ENCODE measurements at places on chromosomes 5 and 9.

DNA sequence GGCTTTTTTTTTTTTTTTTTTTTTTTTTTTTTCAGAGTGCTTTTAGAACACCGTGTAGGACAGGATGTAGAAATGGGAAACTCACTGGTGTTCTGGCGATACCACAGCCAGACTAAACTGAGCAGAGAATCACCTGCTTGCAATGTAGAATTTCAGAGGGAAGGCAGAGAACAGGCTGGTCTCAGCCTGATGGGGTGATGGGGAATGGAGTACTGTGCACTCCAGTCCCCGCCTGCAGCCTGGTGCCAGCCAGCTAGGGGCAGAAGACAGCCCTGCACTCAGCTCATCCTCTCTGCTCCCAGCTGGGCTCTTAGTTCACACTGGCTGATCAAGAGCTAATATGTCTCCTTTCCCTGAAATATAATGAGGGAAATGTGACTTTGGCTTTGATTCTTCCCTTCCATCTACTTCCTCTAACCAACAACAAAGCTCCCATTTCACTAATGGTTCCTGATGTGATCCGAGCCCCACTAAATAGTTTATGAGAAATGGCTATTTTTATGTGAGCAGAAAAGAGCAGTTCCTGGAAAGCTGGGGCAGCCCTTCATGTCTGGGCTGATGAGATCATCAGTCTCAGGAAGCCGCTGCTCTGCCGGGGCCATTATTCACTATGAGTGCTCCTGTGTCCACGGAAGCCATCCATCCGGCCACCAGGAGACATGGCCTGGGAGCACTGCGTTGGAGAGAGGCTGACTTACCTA, 209.7 kb downstream of the GADD45G start:
- no peak for DNase-seq

DNA sequence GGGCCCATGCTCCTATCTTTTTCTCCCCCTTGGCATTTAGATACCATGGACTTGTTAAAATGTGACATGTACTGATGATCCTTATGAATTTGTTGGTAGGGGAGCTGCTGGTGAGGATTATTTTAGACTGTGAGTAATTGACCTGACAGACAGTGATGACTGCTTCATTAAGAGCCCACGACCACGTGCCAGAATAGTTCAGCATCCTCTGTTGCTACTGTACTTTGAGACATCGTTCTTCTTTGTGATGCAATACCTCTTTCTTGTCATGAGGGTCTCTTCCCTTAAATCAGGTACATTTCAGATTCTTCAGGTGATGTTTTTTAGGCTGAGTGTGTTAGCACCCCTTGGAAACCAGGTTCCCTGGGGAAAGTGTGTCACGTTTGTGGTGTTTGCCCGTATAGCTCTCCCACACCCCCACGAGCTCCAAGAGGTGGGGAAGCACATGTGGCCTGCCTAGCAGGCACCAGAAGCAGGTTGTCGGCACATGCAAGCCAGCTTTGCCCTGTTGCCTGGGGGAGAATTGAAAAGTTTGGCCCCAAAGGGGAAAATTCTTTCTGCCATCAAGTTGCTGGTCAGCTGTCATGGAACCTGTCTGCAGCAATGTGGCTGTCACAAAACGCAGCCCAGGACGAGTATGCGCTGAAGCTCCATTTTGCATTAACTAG, 25.1 kb downstream of the QRFP start:
- no peak for DNase-seq

GRCh38 chr5:68232277-68232676, 16.7 kb downstream of the PIK3R1 start:
- no peak for DNase-seq

DNA sequence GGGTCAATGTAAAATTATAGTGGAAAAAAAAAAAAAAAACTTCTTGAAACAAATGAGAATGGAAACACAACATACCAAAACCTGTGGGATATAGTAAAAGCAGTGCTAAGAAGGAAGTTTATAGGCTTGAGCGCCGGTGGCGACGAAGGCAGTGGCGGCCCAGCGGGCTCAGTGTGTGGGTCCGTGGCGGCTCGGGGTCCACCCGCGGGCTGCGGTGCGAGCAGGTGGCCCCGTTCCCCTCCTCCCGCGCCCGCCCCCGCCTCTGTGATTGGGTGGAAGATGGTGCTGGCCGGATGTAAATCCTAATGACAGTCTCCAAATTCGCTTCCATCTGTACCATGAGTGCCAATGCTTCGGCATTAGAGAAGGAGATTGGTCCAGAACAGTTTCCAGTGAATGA, 57.5 kb upstream of the TLX3 start:
- no peak for DNase-seq

DNA sequence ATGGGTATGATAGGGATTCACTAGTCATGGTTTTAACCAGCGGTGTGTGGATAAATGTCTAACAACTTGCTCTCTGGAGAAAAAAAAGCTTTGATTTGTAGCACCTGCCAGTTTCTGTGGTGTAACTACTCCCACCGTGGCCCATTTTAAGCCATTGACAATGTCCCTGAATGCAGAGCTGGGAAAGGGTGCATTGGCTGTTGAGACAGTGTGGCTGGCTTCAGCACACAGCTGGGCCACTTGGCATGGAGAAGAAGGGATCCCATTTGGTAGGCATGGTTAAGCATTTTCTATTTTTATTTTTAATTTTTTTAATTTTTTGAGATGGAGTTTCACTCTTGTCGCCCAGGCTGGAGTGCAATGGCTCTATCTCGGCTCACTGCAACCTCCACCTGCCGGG, 31.5 kb upstream of the SYNPO start:
- no peak for DNase-seq

- DNase-seq, result no peak
Observed at GRCh38 chr9:35566417-35566816, 38.6 kb upstream of the TESK1 start.

DNA sequence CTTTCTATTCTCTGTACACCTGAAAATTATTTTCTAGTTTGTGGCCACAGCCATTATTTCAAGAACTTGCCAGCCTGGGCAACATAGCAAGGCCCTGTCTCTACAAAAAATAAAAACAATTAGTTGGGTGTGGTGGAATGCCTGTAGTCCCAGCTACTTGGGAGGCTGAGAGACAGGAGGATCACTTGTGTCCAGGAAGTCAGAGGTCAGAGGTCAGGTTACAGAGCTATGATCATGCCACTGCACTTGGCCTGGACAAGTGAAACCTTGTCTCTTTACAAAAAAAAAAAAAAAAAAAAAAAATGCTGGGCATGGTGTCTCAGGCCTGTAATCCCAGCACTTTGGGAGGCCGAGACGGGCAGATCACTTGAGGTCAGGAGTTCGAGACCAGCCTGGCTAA, 58.3 kb downstream of the HMGCR start:
- no peak for DNase-seq

- DNase-seq, result no peak
Observed at GRCh38 chr9:13113751-13114150, 165.7 kb downstream of the MPDZ start.

Measured in NCI-H1930 (cell line).